Activated CD4-positive, alpha-beta T cell treated with anti-CD3 and anti-CD28 coated beads for 36 hours (primary cell): ENCODE measurements at places on chromosomes 2 and 18. TPM values are rescaled to one million over a fixed set of nuclear protein-coding genes. Genes with fewer than 3 reads are reported as not detected.

The SERPINB13 gene
- total RNA-seq, result not detected

DNA sequence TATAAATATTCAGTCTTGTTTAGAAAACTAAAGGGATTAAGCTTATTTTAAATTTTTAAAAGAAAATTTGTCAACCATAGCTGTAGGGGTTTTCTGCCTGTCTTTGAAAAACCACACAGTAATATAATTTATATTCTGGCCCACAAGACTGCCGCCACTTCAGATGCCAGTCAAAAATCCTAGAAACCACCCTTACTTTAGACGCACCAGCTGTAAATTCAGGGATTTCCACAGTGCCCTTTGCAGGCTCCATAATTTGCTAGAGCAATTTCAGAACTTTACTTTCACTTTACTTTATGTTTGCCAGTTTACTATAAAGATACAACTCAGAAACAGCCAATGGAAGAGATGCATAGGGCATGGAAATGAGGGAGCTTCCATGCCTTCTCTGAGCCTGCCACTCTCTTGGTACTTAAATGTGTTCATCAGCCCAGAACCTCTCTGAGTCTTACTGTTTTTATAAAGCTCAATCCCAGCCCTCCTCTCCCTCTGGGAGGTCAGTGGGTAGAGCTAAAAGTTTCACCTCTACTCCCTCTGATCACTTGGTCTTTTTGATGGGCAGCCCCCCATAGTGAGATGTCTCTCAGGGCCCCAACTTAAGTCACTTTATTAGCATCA, 63.3 kb downstream of the KYNU start:
- no peak for DNase-seq

GRCh38 chr2:129731907-129732629, 247.4 kb upstream of the RAB6C start:
- no peak for DNase-seq

- no peak for DNase-seq
These were observed 29.1 kb downstream of the DYM start for GRCh38 chr18:49431165-49431962.

GRCh38 chr2:226355600-226355999, 444.0 kb downstream of the IRS1 start:
- no peak for DNase-seq

DNA sequence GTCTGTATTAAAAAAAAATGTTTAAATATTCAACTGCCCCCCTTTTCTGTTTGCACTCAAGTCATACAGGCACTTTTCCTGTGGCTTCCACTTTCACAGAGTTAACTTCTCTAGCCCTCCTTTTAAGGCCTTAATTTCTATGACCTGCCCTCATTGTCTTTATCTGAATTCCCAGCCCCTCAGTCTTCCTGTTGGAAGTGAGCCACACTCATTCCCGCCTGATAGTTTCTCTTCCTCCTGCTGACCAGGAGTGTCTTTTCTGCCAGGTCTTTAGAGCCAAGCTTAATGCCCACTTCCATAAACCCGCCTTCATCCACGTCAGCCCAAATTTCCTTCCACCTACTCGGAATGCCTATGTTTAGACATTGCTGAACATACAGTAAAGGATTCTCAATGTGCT, 10.5 kb downstream of the COPS8 start:
- DNase-seq, result no peak

The MYCN gene
- total RNA-seq, result 0.18 TPM

- DNase-seq, result no peak
These were observed 161.0 kb upstream of the TMEM200C start for GRCh38 chr18:6056171-6056910.

DNA sequence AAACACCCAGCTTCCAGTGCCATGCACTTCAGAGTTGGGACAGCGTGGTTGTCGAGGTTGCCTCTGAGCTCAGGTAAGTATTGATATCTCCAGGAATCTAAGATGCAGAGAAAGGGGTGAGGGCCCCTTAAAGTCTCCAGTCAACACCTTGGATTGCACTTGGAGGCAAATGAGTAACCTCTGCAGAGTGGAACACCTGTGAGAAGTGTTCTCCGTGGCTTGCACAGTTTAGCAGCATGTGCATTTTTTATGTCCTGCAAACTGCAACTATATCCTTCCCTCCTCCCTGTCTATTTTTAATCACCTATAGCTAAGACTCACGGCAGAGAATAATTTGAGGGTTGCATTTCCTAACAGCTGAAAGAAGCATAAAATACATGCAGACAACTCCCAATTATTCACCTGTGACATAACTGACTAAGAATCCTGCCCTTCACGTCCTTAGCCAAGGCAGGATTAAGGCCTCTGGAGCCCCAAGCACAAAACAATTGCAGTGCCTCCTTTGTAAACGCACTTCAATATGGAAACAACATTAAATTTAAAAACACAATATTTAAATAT, 1.6 kb upstream of the ZNF385B start:
- no peak for DNase-seq

GRCh38 chr2:150495993-150496627, 8.6 kb upstream of the RND3 start:
- DNase-seq, result no peak

DNA sequence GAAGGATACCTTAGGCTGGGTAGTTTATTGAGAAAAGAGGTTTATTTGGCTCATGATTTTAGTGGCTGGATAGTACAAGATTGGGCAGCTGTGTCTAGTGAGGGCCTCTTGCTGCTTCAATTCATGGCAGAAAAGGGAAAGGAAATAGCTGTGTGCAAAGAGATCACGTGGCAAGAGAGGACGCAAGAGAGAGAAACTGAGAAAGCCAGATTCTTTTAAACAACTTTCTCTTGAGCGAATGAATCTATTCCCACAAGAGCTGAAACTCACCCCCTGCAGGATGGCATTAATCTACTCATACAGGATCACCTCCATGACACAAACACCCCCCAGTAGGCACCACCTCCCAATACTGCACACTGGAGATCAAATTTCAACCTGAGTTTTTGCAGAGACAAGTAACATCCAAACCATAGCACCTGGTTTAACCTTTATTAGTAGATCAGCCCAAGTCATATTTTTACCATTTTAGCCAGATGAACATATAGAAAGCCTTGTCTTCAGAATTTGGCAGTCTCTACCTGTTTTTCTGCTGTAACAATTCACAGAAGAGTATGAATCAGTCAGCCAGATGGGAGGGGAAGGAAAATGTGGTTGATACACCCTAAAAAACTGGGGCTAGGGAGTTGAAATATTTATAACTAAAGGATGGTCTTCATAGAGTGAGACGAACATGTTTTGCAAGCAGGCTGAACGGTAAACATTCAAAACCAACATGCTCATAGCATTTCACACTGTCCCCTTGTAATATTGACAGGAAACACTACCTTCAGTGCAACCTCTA, 73.9 kb upstream of the NCKAP5 start:
- no peak for DNase-seq

DNA sequence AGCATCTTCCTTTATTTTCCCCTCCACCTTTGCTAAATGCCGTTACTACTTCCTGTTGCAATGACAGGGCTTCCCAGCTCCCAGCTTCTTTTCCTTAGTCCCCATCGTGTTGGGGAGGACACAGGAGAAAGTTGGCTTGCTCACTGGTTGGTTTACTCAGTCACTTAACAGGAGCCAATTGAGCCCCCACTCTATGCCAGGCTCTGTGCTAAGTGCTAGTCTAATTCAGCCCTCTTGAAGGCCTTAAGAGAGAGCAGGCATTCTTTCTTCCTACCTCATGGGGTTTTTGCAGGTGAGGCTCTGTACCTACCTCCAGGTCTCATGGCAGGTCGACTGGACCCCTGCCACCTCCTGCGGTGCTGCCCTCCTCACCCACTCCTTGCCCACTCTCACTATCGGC, 20.1 kb downstream of the TANC1 start:
- DNase-seq, result no peak

The HYCC2 gene
- 16.0 TPM for total RNA-seq

DNA sequence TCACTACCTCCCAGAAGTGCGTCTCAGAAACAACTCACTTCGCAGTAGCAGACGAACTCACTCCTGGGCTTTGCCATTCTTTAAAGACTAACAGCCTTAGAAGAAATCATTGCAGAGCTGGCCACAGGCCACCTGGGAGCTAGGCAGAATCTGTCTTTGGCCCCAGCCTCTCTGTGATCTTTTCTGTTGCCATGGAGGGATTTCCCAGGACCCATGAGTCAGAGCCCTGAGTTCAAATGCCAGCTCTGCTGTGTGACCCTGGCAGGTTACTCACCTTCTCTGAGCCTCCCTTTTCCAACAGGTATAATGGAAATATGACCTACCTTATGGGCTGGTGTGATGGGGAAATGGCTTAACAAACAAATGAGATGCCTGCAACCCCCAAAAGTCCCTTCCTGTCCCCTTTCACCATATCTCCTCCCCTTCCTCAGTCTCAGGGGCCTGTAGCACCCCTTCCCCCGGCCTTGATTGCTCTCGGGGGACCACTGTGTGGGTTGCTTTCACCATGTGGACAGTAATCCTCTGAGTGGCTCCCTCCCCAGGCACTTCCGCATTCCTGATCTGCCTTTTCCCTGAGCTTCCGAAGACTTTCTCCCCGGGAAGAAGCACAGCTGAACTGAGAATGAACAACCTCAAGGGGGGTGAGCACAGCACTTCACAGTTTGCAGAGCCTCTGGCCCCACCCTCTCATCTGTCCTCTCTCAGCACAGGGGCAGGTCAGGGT, 34.0 kb upstream of the SLC66A3 start:
- DNase-seq, result no peak

- no peak for DNase-seq
These were observed 59.2 kb downstream of the PARD6G start for GRCh38 chr18:80187956-80188642.

DNA sequence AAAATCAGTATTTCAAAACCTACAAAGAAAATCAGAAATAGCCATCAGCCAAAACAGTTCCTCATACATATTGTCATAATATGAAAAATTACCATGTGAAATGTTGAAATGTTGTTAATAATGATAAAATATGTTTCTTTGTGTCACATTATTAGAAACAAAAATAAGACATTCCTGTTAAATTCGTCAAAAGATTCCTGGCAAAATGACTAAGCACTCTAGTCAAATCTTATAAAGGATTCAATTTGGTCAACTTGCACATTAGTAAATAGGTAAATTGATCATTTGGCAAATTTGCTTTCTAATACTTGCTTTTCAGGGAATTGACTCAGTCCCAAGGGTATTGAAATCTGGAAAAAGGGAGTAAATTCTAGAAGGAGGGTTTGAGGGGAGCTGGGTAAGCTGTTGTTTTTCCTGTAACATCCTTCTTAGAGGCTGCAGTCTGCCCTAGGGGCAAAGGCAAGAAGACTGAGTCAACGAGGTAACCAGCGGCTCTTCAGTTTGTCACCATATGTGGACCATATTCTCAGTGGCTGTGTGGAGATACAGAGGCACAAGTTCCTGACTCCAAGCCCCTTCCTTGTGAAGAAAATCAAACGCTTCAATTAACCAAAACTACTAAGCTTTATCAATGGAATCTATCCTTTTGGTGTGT, 482.3 kb downstream of the TNS1 start:
- DNase-seq, result no peak

DNA sequence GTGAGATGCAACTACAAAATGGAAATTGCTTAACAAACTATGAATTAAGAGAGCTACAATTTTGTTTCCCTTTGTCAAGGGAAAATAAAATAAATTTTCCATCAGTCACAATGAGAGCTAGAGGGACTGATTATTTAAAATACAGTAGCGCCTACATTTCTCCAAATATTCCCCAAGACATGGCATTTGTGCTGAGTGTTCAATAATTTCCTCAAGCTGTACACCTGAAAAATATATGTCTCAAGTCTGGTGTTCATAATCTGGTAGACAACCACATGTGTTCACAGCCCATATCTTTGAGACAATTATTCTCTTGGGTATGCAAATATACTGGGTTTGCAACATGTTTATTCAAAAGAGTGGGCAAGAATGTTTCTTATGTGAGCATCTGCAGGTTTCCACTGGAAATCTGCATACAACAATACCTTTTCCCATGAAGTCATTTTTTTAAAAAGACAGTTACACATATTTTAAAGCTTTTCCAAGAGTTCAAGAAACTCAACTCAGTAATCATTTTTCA, 240.1 kb upstream of the VRK2 start:
- no peak for DNase-seq

- DNase-seq, result no peak
These were observed 2033.7 kb upstream of the CELF4 start for GRCh38 chr18:39599251-39599650.

DNA sequence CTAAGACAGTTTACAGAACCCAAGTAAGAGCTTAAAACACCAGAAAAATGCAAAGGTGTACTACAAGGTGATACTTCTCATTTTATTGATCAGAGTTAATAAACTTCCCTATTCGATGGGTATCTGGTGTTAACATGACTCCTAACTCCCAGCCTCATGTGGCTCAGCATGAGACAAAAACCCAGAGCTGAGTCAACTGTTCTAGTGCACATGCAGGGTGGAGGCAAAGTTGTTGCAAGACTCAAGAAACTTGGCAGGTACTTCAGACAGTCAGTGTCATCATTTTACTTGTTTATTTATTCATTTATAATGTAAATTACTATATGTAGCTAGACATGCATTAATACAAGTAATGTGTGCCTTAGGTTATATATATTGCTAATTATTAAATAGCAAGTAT, 216.6 kb upstream of the DSEL start:
- DNase-seq, result no peak

- no peak for DNase-seq
These were observed 15.2 kb upstream of the NCL start for GRCh38 chr2:231479455-231479854.

The PSMA8 gene
- 1.4 TPM for total RNA-seq

DNA sequence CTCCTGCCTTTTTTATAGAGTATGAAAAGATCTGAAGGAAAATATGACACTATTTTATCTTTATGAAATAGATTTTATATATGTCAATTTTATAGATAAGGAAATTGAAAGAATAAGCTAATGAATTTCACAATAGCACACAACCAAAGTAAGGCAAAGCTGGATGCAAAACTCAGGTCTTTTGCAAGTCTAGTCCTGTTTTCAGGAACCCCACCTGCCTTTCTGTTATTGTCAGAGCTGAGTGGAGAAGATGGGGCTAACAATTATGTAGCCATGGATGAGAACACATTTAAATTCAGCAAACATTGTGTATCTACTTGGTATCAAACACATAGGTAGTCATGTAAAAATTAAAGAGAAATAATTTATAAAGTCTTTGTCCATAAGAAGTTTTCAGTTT, 161.5 kb upstream of the ZEB2 start:
- DNase-seq, result no peak
